A549 treated with GW870086 at 1 μM for 4 hours (cell line): ENCODE measurements at places on chromosomes 3 and 15. TPM values are rescaled to one million over a fixed set of nuclear protein-coding genes. Genes with fewer than 3 reads are reported as not detected.

SPATA16 gene
- not detected in 5 replicates for total RNA-seq

CCR3 gene
- total RNA-seq, result not detected in 5 replicates

NLGN1 gene
- total RNA-seq, result not detected in 5 replicates

CCNB2 gene
- 93.8 to 104 TPM (median 99.8 TPM) in 5 replicates for total RNA-seq

KIF15 gene
- 7.8 to 10.0 TPM (median 9.2 TPM) in 5 replicates for total RNA-seq

ZNF502 gene
- 1.3 to 1.9 TPM (median 1.6 TPM) in 5 replicates for total RNA-seq

SLC51A gene
- total RNA-seq, result not detected in 5 replicates

GPR176 gene
- total RNA-seq, result 8.2 to 11.7 TPM (median 10.1 TPM) in 5 replicates

SPG11 gene
- total RNA-seq, result 8.1 to 11.4 TPM (median 8.8 TPM) in 5 replicates

KBTBD13 gene
- total RNA-seq, result not detected in 5 replicates

MKRN3 gene
- total RNA-seq, result 1.7 to 2.6 TPM (median 1.9 TPM) in 5 replicates

CADPS gene
- total RNA-seq, result not detected in 5 replicates

TRPC1 gene
- 4.7 to 9.8 TPM (median 8.4 TPM) in 5 replicates for total RNA-seq

MCF2L2 gene
- total RNA-seq, result 0.07 to 0.55 TPM (median 0.13 TPM) in 4 of 5 replicates, not detected in the other

STARD5 gene
- total RNA-seq, result 1.2 to 2.6 TPM (median 2.1 TPM) in 5 replicates

CCR1 gene
- not detected in 5 replicates for total RNA-seq

ZMAT3 gene
- 4.8 to 8.0 TPM (median 6.5 TPM) in 5 replicates for total RNA-seq

SCN11A gene
- 0.02 TPM in 1 of 5 replicates, not detected in the others for total RNA-seq

SLC28A2 gene
- total RNA-seq, result not detected in 5 replicates

LRRC2 gene
- total RNA-seq, result not detected in 5 replicates

PRRT3 gene
- total RNA-seq, result 1.1 to 1.8 TPM (median 1.7 TPM) in 5 replicates

TATDN2 gene
- total RNA-seq, result 33.5 to 40.4 TPM (median 37.5 TPM) in 5 replicates

ISG20 gene
- 38.6 to 46.7 TPM (median 41.7 TPM) in 5 replicates for total RNA-seq

CTXND1 gene
- total RNA-seq, result 0.01 to 0.02 TPM (median 0.02 TPM) in 3 of 5 replicates, not detected in the others

RASL12 gene
- 0.08 to 0.13 TPM (median 0.10 TPM) in 5 replicates for total RNA-seq

RAB7A gene
- total RNA-seq, result 167 to 185 TPM (median 175 TPM) in 5 replicates

PAK6 gene
- 0.57 to 0.71 TPM (median 0.65 TPM) in 5 replicates for total RNA-seq

FGD5 gene
- total RNA-seq, result 0.06 to 0.18 TPM in 2 of 5 replicates, not detected in the others

OXTR gene
- 10.4 to 13.2 TPM (median 11.0 TPM) in 5 replicates for total RNA-seq

WDR49 gene
- not detected in 5 replicates for total RNA-seq

MRPL3 gene
- total RNA-seq, result 88.4 to 104 TPM (median 92.9 TPM) in 5 replicates

PLSCR5 gene
- total RNA-seq, result not detected in 5 replicates

ALG1L2 gene
- not detected in 5 replicates for total RNA-seq
